ENCODE measurements at places on chromosomes 1 and 21. TPM values are rescaled to one million over a fixed set of nuclear protein-coding genes. Genes with fewer than 3 reads are reported as not detected.

- no peak for DNase-seq
Measured at GRCh38 chr1:226697151-226697928, 41.7 kb downstream of the ITPKB start.

GRCh38 chr21:43697758-43698643 is 20.9 kb upstream of the PDXK start:
- no peak for DNase-seq

DNA sequence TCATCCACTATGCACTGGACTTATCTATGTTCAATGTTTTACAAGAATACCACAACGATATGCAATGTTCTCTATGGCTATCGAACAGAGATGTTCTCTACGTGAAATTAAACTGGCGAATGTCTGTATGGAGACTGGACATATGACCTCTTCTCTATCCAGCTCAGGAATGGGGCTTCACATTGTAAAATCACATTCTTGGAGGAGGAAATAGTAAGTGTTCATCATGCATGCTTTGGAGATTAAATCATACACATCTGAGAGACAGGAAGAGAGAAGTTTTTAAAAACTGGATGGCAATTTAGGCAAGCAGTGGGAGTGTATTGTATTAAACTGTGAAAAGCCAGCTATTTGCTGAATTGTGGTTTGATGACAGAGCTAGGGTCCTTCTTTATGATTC is 47.9 kb upstream of the RGL1 start:
- no peak for DNase-seq

GRCh38 chr21:22225299-22225698 is 1227.1 kb downstream of the NCAM2 start:
- no peak for DNase-seq

PLD5 gene
- polyA plus RNA-seq: 0.59 TPM

MANEAL gene
- polyA plus RNA-seq: 5.5 TPM

ATAD3B gene
- polyA plus RNA-seq: 23.5 TPM

GUK1 gene
- 235 TPM for polyA plus RNA-seq
